ENCODE measurements at places on chromosomes 16 and 17. TPM values are rescaled to one million over a fixed set of nuclear protein-coding genes. Genes with fewer than 3 reads are reported as not detected.

INCA1 gene
- total RNA-seq = 0.44 TPM

GAST gene
- not detected for total RNA-seq

NLRC3 gene
- not detected for total RNA-seq

ZCCHC14 gene
- total RNA-seq = 23.3 TPM

CD2BP2 gene
- 58.9 TPM for total RNA-seq

SOST gene
- total RNA-seq = not detected

GRCh38 chr16:69407702-69408323 is 16.6 kb upstream of the CYB5B start:
- DNase-seq = no peak
- H3K4me3 ChIP-seq = no peak overlapping the region
- H3K36me3 ChIP-seq = no peaks in the 10 kb centered on the region

- H3K4me3 ChIP-seq = peak within 1 kb of the TSS; percentile 69
- no peak within 1 kb of the TSS for H3K27ac ChIP-seq
- H3K36me3 ChIP-seq = no peaks in the 10 kb centered on the region
These were observed at the start of gene PRCD for GRCh38 chr17:76539631-76540271. Gene PRCD, plus strand, starts transcription at chr17:76540044. Its CDS starts 98 bp downstream, at chr17:76540142.

- H3K4me1 ChIP-seq = peaks cover 7% of the 10 kb centered on the region
- H3K4me3 ChIP-seq = no peak overlapping the region
- H3K27ac ChIP-seq = no peak overlapping the region
These were observed 150.5 kb upstream of the SOX9 start for GRCh38 chr17:71970312-71970711.

DNA sequence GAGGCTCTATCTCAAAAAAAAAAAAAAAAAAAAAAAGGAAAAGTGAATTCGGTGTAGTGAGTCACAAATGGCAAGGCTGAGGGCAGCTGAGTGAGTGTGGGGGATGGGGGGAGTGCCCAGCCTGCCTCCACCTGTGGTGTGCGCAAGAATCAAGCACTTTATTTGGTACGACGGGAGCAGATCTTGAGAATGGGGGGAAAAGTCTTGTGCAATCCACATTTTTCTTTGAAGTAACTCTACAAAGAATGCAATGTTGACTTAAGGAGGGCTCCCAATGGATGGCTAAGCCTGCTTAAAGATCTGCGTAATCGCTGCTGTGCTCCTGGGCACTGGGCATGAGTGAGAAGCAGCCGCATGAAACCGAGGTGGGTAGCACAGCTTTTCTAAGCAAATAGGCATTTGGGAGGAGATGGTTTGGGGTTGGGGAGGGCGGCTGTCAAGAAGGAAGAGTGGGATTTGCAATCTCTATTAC is 28.2 kb downstream of the ATP2C2 start:
- no peak overlapping the region for H3K27ac ChIP-seq
- peak; percentile 63 for DNase-seq
- peaks cover 10% of the 10 kb centered on the region for H3K4me1 ChIP-seq
